ENCODE measurements at places on chromosomes 11 and 22.

GRCh38 chr22:19138217-19139000 lies 6.0 kb downstream of the ESS2 start:
- no peak for DNase-seq

DNA sequence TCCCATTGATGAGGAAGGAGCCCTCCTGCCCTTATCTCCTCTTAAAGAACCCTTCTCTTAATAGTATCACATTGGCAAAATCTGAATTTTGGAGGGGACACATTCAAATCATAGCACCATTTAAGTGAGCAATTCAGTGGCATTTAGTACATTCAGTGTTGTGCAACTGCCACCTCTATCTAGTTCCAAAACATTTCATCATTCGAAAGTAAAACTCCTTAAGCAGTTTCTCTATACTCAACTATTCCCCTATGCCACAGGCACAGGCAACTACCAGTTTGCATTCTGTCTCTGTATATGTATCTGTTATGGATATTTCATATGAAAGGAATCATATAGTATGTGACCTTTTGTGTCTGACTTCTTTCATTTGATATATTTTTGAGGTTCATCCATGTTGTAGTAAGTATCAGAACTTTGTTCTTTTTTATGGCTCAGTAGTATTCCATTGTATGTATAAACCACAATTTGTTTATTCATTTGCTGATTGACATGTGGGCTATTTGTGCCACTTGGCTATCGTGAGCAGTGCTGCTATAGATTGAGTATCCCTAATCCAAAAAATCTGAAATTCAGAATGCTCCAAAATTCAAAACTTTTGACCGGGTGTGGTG lies 22.9 kb downstream of the FAR1 start:
- DNase-seq, result no peak

DNA sequence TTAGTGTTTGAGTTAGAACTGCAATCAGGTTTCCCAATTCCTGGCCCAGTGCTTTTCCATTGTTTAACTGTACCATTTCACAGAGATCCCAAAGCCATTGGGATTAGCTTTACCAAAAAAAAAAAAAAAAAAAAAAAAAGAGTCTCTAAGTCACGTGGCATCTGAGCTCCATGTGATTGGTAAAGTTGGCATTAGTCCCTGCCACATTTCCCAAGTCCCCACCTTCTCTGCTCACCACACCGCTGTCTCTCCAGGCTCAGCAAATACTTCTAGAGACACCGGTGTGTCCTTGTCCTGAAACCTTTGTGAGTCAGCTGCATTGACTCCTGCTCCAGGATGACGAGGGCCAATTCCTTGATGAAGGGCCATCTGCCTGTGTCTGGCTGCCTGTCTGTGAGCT lies 305.3 kb downstream of the KIRREL3 start:
- no peak for DNase-seq

- DNase-seq, result no peak
These were observed 145.0 kb upstream of the RAG2 start for GRCh38 chr11:36743039-36743438.

DNA sequence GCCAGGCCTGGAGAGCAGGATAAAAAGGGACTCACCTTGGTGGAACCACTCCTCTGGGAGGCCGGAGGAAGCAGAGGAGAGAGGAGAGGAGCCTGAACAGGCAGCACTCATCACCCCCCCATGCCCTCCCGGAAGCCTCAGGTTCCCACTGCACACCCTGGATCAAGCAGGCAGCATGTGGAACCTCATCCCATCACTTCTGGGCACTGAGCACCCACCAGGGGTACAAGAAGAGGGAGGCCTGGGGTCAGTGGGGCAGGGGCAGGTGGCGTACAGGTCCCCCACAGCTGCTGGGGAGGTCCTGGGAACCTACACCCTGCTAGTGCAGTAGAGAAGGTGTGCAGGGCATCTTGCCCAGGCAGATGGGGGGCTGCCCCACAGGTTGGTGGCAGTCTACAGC lies 35.1 kb upstream of the TXNRD2 start:
- no peak for DNase-seq

- no peak for DNase-seq
These were observed 157.1 kb downstream of the BLID start for GRCh38 chr11:121958971-121959325.

Measured in AG04450 (cell line).